ENCODE measurements at places on chromosomes 6 and 20.

DNA sequence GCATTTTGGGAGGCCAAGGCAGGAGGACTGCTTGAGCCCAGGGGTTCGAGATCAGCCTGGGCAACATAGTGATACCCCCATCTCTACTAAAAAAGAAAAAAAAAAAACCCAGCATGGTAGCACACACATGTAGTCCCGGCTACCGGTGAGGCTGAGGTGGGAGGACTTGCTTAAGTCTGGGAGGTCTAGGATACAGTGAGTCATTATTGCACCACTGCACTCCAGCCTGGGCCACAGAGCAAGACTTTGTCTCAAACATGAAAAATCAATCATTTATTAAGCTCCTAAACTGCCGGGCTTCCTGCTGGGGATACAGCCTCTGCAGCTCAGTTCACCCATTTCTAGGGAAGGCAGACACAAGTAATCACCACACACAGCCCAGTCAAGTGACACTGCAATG is 7.3 kb upstream of the USP45 start:
- DNase-seq: no peak

GRCh38 chr20:533526-533925 is 10.1 kb downstream of the CSNK2A1 start:
- DNase-seq: no peak

GRCh38 chr6:89048288-89048923 is 32.1 kb upstream of the PNRC1 start:
- DNase-seq: no peak

- peak; percentile 34 for DNase-seq
Observed at GRCh38 chr6:15491255-15491985, 171.4 kb downstream of the DTNBP1 start.

GRCh38 chr6:10458287-10458686 is 43.4 kb upstream of the TFAP2A start:
- no peak for DNase-seq

DNA sequence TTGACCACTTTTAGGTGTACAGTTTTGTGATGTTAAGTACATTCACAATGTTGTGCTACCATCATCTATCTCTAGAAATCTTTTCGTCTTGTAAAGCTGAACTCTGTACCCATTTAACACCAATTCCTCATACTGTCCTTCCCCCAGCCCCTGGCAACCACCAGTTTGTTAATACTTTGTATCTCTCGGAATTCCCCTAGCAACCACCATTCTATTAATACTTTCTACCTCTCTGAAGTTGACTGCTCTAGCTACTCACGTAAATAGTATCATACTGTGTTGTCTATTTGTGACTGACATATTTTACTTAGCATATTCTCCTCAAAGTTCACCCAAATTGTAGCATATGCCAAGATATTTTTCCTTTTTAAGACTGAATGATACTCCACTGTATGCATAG is 82.3 kb upstream of the CLDN20 start:
- no peak for DNase-seq

- DNase-seq: no peak
Observed at GRCh38 chr6:15911753-15912504, 217.0 kb upstream of the MYLIP start.

DNA sequence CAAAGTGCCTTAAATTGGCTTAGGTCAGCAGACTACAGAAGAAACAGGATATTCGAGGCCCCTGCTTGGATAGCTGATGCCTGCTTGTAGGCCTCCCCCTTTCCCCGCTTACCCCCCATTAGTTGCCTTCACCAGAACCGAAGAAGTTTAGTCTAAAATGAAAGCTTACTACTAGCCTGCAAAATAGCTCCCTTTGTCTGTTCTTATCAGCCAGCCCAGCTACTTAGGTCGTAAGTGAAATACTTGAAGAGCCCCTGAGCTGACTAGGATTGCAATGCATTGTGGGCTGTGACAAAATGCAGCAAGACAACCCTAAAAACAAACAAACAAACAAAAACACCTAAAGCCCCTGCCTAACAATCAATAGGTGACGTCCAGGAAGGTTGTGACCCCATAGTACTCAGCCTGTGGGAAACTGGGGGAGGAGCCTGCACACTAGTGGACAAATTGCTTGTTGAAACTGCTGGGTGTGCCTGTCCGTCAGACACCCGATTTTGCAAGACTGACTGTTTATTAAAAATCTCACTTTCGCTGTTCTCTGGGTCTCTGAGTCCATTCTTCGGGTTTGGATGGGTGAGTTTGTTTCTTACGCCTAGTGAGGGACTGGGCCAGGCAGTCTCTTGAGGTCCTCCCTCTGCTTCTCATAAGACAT is 105.0 kb upstream of the DUSP22 start:
- no peak for DNase-seq

DNA sequence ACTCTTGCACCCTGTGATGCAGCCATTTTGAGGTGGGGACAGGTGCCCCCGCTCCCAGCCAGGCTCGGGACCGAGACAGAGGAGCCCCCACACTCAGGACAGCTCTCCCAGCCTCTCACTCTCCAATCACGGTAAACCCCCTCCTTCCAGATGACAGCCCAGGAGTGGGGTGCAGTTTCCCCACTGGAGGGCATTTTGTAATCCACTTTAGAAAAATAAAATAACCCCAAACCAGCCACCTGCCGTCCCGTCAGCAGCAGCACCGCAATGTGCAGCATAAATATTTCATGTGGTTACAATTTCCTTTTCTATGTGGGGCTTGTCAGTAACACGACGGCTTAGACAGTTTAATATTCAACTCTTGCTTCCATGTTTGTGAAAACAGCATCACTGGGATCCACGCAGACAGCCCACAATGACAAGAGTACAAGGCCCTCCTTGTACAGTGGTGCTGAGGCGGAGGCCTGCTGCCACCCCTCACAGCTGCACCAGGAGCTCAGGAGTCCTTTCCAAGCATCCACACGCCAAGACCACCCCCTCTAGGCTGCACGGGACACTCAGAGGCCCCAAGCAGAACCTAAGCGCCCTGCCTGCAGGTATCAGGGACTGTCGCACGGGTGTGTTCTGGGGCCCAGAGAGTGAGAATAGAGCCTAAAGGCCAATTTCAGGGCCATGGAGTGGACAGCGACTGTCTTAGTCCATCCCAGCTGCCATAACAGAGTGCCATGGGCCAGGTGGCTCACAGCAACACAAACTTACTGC is 116.7 kb downstream of the JPH2 start:
- DNase-seq: no peak

GRCh38 chr20:49785852-49786175 is 26.8 kb upstream of the SLC9A8 start:
- DNase-seq: peak; percentile 77

DNA sequence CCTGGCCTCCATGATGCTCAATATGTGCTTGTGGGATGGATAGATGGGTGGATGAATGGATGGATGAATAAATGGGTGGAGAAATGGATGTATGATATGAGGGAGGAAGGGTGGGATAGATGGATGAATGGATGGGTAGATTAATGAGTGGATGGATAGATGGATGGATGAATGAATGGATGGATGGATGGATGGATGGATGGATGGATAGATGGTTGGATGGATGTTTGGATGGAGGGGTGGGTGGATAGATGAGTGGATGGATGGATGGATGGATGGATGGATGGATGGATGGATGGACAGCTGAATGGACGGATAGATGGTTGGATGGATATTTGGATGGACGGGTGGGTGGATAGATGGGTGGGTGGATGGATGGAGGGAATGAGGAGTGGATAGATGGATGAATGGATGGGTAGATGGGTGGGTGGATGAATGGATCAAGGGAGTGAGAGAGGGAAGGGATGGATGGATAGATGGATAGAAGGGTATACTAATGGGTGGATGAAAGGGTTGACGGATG is 139.4 kb downstream of the CEBPB start:
- no peak for DNase-seq

DNA sequence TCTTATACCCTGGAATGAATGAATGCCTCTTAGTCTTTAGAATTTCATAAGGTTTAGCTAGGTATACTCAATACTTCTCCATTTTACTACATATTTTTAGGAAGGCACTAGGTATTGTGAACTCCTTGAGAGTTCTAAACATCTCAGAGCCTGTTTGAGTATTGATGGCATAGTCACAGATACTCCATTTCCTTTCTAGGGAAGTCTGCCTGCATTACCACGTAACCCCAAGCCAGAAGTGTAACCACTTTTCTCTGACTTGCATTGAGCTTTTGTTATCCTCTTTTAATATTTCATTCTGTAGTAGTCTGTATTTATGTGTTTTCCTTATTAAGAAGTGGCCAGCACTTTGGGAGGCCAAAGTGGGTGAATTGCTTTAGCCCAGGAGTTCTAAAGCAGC is 12.2 kb downstream of the TOP1 start:
- no peak for DNase-seq

- no peak for DNase-seq
Observed at GRCh38 chr6:74658391-74658790, 547.5 kb downstream of the COL12A1 start.

- no peak for DNase-seq
Observed at GRCh38 chr20:50009521-50010454, 27.0 kb downstream of the SNAI1 start.

- no peak for DNase-seq
Observed at GRCh38 chr6:18586133-18586532, 199.0 kb downstream of the RNF144B start.
